ENCODE measurements at places on chromosomes 13 and 19.

DNA sequence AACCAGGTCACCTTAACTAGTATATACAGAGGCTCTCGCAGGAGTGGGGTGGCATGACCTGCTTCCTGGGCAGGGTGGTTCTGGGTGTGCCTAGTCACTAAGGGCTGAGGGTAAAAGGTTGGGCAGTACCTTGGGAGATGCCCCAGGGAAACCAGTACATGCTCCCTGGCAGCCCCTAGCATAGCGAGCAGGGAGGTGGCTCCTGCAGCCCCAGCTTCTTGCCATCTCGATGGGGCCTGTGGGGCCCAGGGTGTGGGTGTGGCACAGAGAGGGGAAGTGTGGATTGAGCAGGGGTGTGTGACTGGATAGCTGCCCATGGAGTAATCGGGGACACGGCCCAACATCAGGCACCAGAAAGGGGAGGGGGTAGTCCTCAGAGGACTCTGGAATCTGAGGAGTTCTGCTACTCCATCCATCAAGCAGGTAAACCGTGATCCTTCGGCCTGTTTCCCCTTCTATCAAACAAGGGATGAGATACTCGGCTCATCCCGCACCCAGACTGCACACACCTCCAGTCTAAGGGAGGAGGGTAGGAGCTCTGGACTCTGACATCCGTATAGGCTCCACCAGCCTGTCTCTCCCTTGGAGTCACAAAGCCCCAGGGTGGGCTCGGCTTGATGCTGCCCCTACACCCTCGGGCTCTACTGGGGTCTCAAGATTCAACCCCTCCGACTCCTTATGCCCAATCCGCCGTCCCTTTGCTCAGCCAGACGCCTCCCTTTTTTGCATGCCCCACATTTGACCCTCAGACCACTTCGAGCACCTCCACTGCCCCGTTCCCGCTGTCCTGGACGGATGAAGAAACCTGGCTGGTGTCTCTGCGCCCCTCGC is 1.1 kb downstream of the ZBTB45 start:
- DNase-seq: no peak

DNA sequence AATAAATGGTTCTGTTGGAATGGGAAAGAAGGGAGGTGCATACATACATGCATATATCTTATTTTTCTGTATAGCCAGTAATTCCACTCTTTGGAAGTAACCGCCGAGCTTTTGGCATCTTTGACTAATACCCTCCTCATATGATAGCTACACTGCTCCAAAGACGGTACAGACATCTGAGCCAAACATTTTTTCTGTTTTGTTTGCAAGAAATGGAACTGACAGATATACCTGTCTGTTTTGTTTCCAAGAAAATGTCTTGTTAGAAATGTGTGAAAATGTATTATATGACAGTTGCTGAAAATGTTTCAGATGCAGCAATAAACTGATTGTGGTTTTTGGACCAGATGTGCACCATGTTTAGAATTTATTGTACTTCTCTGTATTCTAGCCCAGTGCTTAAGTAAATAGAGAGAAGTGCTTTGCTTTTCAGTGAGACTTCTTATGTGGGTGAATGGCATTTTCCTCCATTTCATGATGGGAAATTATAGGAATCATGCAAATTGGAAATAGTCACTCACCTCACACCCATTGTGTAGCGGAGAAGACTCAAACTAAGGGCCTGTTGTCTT is 396.9 kb downstream of the KCNRG start:
- DNase-seq: no peak

DNA sequence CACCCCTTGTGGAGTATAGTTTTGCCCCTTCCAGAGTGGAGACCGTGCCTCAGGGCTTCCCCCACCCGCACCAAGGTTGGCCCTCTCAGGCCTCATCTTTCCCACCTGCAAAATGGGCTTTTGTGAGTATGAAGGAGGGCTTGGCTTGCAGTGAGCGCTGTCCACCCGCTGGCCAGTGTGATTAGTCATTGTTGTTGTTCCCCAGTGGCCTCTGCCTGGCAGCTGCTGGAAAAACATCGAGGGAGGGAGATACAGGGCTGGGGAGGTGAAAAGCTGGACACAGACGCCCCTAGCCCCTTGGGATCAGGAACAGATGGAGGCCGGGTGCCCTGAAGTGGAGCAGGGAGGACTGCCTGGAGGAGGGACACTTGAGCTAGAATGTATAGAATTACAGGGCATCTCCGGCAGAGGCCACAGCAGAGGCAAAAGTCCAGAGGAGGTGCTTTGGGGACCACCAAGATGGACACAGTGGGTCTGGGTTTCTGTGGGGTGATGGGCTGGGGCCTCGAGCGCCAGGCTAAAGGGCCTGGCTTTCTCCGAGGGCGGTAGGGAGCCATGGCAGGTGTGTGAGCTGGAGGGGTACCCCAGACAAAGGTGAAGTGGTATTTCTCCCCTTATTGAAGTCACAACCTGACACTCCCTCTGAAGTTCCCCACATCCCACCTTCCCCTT is 3.9 kb upstream of the IL12RB1 start:
- no peak for DNase-seq

GRCh38 chr19:54435551-54436016 is 13.4 kb upstream of the LENG8 start:
- no peak for DNase-seq

DNA sequence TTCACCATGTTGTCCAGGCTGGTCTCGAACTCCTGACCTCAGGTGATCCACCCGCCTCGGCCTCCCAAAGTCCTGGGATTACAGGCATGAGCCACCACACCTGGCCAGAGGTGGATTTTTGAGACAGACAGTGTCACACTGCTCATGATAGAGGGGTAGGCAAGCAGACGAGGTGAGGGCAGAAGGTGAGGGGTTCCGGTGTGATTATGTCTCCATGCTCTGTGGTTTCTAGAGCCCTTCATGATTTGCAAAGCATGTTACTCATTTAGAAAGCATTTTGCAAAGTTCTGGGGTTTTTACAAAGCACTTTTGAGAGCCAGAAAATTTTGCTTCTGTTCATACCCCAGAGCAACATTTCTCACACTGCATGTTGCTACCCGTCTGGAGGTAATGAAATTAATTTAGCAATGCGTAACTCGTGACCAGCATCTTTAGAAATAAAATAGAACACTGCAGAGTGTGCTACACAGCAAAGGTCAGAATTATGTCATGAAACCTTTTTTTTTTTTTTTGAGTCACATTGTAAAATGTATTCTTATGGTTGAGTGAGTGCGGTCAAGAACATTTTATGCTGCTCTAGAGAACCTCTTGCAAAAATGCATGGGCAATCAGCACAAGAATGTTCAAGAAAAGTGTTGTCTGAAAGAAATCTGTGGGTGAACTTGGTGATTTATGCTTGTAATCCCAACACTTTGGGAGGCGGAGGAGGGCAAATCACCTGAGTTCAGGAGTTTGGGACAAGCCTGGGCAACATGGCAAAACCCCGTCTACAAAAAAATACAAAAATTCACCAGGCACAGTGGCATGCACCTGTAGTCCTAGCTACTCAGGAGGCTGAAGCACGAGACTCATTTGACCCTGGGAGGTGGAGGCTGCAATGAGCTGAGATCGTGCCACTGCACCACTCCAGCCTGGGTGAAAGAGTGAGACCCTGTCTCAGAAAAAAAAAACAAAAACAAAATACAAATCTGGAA is 58.0 kb downstream of the MAP4K1 start:
- no peak for DNase-seq
